Stimulated activated CD8-positive, alpha-beta memory T cell treated with anti-CD3 and anti-CD28 coated beads, Interleukin-4, amount 100 ng/mL, for 48 hours (primary cell): ENCODE measurements at places on chromosomes 2 and 18.
A peak's percentile ranks its signal among the peaks of the same experiment; 100 is the strongest.

DNA sequence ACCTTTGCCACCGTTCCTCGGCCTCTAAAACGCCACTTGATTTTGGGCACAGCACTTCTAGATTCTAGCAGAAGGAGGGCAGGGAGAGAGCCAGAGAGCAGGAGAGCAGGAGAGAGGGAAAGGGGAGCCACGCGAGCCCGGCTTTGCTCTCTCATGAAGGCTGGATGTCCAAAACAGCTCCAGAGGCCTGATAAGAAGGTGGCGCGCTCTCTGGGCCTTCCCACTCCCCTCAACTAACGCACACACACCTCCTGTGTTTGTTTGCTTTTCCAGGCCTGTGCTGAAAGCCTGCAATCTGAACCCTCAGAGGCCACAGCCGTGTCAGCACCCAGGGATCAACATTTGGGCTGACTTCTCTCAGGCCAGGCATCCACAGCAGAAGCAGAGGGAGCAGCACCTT lies 184.8 kb upstream of the SOX11 start:
- DNase-seq: no peak

DNA sequence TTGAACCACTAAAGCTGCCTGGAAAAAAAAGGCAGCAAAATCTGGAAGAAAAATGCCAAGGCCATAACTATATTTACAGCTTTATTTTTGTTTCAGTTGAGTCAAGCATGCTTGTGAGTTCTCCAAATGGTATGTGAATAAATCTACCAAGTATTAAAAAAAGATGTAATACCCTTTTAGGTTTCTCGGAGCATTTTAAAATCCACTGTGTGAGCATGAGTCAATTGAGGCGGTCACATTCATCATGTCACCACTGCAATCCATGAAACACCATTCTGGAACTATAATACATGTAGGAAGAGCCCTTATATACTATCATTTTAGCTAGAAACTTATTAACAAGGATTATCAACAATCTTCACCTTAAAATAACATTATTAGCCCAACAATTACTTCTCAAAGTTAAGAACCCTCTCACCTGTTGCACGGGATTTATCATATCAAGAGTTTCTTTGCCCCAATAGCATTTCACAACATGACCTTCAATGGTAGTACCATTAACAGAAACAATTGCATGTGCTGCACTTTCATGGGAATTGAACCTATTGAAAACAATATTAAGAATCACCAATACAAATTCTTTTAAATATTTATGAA lies 24.2 kb upstream of the C2orf42 start:
- no peak for DNase-seq

DNA sequence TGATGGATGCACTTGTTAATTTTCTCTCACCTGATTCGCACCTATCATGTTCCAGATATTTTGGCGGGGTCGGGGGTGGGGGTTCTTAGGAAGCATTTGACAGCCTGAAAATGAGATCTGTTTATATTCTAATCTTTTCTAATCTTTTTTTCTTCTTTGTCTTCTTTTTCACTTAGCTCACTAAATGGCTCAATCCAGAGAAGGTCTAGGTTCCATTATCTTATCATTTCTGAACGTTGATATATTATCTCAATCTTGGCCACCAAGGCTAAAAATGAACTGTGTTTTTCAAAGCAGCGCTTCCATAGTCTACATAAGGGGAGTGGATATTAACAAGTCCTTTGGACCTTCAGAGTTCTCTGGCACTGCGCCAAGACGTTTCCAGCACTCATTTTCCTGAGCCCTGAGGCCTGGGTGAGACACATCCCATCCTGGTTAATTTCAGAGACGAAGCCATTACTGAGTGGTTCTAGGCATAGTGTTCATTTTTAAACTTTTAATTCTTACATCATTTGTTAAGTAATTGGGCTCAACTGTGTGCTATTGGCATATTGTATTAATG lies 229.0 kb downstream of the SOX11 start:
- DNase-seq: no peak

GRCh38 chr18:27839141-27839540 lies 337.8 kb downstream of the CDH2 start:
- DNase-seq: no peak

DNA sequence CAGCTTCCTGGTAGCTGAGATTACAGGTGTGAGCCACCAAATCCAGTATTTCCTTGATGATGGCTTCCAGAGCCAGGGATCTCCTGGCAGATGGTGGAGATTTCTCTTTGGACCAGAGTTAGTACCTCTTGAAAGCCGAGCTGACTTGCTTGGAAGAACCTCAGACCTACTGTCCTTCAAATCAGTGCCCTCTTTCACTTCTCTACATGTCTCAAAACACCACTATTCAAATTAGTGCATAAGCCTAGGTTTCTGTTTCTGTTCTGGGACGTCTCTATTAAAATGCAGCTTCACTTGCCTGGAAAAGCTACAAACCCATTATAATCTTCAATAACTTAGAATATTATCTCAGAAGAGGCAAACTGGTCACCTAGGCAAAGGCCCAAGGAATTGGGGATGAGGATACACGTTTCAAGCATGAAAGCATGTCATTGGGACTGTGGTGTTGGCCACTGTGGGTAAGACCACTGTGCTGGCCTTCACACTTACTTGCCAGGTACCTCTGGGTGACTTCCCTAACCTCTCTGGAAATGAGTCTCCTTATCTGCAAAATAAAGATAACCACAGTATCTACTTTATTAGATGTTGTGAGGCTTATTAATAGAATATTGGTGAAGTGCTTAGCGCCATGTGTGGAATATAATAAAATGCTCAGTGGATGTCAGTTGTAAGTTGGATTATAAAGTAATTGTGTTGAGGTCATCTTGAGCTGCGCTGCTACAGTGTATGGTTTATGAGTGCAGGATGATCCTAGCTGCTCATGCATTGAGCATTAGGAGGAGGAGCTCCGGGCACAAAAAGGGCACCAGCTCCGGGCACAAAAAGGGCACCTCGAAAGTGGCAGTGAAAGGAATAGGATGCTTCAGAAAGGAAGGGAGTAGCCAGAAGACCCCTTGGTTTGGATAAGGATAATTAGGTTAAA lies 84.5 kb downstream of the DOCK10 start:
- DNase-seq: no peak

- no peak for DNase-seq
Measured at GRCh38 chr2:148726228-148726627, 81.7 kb downstream of the EPC2 start.

GRCh38 chr2:85750587-85751575 lies 2.9 kb upstream of the ATOH8 start:
- peak; percentile 76 for DNase-seq

DNA sequence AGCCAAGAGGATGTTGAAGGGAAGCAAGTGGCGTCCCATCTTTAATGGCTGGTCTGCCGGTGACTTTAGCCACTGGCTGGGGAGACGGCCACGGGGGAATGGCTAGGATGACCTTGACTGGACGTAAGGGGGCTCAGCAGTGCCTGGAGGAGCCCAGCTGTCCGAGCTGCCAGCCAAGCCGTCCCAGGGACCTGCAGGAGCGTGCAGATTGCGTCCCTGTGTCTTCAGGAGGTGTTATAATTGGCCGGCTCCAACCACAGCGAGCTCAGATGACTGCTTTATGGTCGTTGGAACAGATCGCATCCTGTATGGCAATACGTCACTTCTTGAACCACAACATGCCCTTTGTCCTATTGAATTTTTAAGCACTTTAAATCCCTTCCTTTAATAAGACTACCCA lies 204.6 kb downstream of the EIPR1 start:
- DNase-seq: no peak

GRCh38 chr2:32061973-32062861 lies 1.1 kb upstream of the SPAST start:
- DNase-seq: no peak

- DNase-seq: no peak
Measured at GRCh38 chr2:149732730-149733290, 145.2 kb upstream of the MMADHC start.

GRCh38 chr2:105490956-105491355 lies 92.1 kb upstream of the FHL2 start:
- no peak for DNase-seq

GRCh38 chr18:58893388-58894099 lies 28.9 kb downstream of the ZNF532 start:
- DNase-seq: peak; percentile 26

- DNase-seq: no peak
Measured at GRCh38 chr2:18548621-18549020, 11.8 kb downstream of the RDH14 start.

DNA sequence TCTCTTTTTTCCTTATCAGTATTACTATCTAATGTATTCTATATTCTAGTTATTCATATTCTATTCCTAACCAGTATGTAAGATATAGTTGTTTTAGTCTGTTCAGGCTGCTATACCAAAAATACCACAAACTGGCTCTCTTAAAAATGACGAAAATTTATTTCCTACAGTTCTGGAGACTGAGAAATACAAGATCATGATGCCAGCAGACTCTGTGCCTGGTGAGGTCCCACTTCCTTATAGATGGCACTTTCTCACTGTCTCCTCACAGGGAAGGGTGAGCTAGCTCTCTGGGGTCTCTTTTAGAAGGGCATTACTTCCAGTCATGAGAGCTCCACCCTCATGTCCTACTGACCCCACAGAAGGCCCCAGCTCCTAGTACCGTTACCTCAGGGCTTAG lies 4.8 kb upstream of the ARHGAP15 start:
- no peak for DNase-seq
